ENCODE measurements at places on chromosomes 4 and X.

GRCh38 chrX:103613362-103613890, 5.7 kb downstream of the TCEAL3 start:
- DNase-seq: no peak

DNA sequence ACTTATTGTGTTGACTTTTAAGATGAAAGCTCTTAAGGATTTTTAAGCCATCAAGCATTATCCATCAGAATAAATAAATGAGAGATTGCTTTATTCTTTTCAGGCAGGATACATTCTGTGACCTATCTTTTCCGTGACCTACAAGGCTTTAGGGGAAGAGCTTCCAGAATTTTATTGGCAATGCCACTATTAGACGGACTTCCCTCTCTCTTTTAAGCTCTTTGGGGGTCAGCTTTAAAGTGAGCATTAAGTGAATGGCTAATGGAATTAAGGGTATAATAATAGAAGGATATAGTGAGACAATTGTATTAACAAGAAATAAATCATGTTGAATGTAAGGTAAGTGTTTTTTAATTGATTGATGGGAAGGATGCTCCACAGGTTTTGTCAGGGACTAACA, 273.7 kb downstream of the GPAT3 start:
- no peak for DNase-seq

- no peak for DNase-seq
These were observed 157.2 kb downstream of the CFAP299 start for GRCh38 chr4:80492761-80493160.

- no peak for DNase-seq
These were observed 2.3 kb downstream of the ODAM start for GRCh38 chr4:70197842-70198241.

GRCh38 chr4:162707962-162708361, 458.7 kb downstream of the NAF1 start:
- no peak for DNase-seq

GRCh38 chrX:47297874-47298273, 65.1 kb downstream of the USP11 start:
- DNase-seq: no peak

DNA sequence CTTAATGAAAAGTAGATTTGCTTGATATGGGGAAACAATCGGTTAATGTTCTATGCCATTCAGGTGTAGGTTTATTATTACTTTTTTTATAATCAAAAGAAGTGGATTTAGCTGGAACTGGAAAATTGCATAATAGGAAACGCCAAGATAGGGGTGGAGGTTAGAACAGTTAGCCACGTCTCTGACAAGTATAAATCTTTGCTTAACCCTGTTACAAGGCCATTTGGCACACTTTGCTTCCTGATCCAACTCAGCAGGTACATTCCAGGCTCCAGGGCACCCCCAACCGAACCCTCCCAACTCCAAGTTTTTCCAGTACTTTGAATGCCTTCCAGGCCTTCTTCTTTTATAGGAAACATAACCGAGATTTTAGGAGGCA, 50.6 kb upstream of the ACSL4 start:
- no peak for DNase-seq

- peak; percentile 2 for DNase-seq
These were observed 1577.0 kb upstream of the TENM3 start for GRCh38 chr4:180665994-180666824.

- no peak for DNase-seq
These were observed 619 bp upstream of the MPC1L start for GRCh38 chrX:40622479-40623138.

GRCh38 chr4:82746705-82747574, 51.7 kb downstream of the SCD5 start:
- no peak for DNase-seq

DNA sequence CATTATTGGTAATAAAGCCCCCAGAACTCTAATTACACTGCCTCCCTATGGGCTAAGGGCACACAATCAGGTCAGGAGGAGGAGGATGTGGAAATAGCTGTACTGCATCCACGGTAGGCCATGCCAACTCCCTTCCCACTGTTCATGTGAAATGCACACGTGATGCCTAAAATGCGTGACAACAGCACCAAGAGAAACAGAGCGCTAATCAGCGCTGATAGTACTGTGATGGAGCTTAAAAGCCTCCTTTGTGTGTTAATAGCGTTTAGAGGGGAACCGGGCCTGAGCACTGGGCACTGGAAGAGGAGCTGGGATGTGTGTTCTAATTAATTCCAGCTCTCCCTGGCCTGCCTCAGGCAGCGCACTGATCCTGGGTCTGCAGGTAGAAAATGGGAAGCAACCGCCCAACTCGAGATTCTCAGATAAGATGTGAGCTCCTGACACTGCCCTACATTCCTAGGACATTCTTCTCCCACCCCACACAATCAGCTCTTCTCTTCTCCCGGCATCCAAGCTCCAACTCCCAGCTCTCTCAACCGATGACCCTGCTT, 12.9 kb downstream of the DCTD start:
- no peak for DNase-seq

DNA sequence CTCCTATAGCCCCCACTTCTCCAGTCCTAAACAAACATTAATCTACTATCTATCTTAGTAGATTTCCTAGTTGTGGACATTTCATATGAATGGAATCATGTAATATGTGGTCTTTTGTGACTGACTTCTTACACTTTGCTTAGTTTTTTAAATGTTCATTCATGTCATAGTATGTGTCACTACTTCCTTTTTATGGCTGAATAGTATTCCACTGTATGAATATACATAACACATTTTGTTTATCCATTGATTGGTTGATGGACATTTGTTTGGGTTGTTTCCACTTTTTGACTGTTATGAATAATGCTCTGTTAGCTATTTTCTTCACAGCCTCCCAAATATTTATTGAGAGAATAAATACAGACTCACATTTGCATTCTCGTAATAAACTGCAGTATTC, 19.8 kb downstream of the USP53 start:
- no peak for DNase-seq

- no peak for DNase-seq
These were observed 127.9 kb downstream of the PABPC4L start for GRCh38 chr4:134073711-134074110.

GRCh38 chrX:72340041-72340440, 34.3 kb upstream of the CITED1 start:
- DNase-seq: no peak

Measured in GF-D8 (cell line).